ENCODE measurements at places on chromosomes 4 and X.

- DNase-seq = no peak
Observed at GRCh38 chr4:140297221-140297570, 76.2 kb upstream of the SCOC start.

DNA sequence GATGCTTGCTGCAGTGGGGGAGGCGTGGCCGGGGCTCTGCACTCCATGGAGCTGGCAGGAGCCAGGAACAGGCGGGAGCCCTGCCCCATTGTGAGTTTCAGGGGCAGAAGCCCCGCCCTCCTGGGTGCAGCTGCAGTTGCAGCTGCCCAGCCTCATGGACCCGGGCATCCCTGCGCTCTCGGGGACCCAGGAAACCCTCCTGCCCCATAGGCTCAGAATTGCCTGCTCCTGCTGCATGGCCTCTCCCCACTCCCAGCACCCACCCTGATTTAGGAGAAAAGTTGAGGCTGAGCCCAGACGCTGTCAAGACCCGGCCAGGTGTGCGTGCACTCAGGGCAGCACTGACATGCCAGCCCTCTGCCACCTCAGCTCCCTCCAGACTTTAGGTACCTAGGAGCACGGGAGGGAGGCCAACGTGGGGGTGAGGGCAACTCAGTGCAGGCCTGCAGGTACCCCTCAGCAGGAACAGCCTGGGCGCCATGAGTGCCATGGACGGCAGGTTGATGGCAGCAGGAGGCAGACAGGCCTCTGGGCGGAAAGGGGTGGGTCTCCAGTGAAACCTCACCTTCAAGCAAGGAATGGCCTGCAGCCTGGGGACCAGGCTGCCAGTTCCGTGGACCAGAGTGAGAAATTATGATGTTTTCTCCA, 67.2 kb upstream of the MAGEB2 start:
- DNase-seq = no peak

GRCh38 chr4:111037591-111038360, 414.9 kb upstream of the PITX2 start:
- no peak for DNase-seq

DNA sequence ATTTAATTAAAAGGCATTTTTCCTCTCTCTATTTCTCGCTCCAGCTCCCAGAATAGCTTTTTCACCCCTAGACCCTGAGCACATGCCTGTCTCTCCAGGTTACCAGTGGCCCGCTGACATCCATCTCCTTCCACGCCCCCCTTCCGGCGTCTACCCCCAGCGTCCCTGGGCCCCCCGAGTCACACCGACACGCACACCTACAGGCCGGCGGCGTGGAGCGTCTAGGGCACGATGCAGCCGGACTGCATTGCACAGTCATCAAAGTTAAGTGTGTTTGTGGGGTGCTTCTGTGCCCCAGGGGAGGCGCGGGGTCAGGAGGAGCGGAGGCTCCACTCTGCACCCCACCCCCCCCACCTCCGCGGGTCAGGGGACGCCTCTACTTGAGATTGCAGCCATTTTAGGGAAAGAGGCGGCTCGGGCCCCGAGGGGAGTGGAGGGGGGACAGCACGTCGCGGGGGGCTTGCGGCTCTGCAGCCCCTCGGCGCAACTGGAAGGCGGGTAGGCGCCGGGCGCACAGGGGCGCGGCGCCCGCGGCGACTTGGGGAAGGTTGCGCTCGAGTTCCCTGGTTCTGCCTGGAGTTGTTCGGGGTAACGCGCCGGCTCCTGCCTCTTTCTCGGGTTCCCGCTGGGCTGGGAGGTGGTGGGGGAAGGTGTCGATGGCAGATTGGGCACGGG, 112.7 kb downstream of the DHX15 start:
- DNase-seq = no peak

GRCh38 chr4:26819478-26820095, 41.1 kb upstream of the STIM2 start:
- no peak for DNase-seq

DNA sequence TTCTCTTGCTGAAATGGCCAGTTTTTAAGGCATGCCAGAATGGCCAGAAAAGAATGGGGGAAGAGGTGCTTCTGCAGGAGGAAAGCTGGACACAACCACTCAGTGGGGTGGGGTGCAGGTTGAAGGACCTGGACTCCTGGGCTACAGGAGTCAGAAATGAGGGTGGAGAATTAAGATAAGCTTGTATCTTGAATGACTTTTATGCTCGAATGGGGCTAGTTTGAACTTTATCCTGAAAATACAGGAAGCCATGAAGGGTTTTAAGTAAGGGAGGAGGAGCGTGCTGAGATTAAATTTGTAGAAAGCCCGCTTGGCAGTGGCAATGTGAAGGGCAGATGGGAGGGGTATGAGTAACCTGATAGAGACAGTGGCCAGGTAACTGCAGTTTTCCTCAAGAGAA, 66.5 kb downstream of the ELOVL6 start:
- DNase-seq = no peak

DNA sequence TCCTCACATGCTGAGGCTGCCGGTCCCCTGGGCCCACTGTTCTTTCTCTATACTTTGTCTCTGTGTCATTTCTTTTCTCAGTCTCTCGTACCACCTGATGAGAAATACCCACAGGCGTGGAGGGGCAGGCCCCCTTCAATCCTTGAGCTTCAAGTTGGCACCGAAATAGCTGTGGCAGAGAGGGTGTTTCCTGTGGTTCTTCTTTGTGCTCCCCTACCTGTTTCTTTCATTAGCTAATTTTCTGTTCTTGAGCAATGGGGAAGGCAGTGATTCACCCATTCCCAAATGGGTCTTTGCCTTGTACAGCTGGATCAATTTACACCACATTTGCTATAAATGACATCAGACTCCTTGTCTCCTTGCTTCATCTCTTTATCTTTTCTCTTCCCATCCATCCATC, 2.1 kb upstream of the CYSLTR1 start:
- DNase-seq = no peak

DNA sequence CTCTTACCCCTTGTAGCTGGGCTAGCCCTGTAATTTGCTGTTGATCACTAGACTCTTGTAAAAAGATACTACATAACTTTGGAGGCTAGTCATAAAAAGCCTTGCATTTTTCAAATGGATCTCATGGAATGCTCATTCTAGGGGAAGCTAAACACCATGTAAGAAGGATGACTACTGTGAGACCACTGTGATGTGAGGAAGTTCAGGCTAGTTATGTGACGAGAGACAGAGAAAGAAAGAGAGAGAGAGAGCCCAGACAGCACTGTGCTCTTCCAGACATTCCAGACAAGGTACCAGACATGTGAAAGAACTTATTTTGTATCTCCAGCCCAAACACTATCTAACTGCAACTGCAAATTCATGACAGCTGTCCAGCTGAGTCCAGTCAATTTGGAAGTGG, 404.6 kb upstream of the PITX2 start:
- peak; percentile 85 for DNase-seq

DNA sequence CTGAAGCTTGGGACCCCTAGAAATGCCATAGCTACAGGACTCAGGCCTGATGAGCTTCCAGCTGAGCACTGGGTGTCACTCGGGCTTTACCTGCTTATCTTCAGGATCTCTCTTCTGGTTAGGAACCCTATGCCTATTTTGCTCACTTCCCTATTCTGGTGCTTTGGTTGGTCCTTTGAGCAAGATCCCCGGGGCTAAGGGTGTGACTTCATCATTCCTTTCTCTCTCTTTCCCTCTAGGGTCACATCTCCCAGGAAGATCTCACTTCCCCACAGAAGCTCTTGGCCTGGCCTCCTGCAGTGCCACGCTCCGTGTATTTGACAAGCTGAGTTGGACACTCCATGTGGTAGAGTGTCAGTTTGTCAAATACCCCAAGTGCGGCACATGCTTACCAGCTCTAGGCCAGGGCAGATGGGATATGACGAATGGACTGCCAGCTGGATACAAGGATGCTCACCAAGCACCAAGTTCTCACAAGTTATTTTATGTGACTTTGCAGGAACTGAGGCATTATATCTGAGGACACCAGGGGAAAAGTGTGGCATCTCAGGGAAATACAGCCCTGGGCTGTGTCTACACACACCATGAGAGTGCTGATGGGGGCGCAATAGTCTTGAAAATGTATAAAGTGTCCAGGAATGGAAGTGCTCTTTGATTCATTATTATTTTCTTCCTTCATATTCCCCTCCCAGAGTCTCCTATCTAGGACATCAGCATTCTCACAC, 21.1 kb downstream of the VSIG4 start:
- DNase-seq = no peak

- no peak for DNase-seq
Observed at GRCh38 chr4:30837131-30837539, 117.0 kb downstream of the PCDH7 start.

DNA sequence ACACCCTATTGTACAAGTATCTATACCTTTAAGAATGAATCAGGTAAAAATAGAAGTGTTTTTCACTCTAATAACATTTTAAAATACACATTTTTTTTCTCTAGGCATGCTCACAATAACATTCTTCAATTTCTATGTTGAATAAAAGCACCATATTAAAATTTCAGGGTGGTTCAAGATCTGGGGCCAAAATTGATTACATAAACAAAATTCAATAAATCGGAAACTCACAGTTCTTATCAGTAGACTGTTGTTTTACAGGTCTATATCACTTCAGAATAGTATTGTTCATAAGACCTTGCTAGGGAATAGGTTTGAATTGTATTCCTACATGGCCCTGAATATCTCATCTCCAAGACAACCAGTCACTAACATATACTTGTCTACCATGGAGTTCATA, 634.0 kb downstream of the SPOCK3 start:
- no peak for DNase-seq

DNA sequence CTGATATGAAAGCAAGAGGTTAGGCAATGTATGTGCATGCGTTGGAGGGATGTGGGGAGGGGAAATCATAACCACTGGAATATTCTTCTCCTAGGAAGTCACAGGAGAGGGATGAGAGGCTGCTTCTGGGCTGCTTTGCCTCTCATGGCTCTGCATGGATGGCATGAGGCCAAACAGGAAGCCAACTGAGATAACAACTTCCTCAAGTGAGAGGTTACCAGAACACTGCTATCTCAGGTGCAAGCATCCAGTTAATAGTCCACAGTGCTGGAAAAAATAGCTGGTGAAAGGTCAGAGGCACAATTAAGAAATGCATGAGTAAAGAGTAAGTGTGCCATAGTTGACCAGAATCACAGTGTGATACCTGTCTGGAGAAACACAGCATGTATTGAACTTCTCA, 113.3 kb downstream of the ELOVL6 start:
- DNase-seq = no peak

- no peak for DNase-seq
Observed at GRCh38 chr4:98720871-98721480, 62.6 kb upstream of the TSPAN5 start.

Measured in AG09309 (cell line).